COR-L47 (cell line): ENCODE measurements at places on chromosomes 3 and 15.

- DNase-seq: peak; percentile 46
Measured at GRCh38 chr3:50347187-50347813, 1.8 kb upstream of the ZMYND10 start.

- no peak for DNase-seq
Measured at GRCh38 chr3:139482206-139482605, 5.9 kb upstream of the RBP2 start.

GRCh38 chr3:69462826-69463100 is 76.9 kb upstream of the FRMD4B start:
- no peak for DNase-seq

DNA sequence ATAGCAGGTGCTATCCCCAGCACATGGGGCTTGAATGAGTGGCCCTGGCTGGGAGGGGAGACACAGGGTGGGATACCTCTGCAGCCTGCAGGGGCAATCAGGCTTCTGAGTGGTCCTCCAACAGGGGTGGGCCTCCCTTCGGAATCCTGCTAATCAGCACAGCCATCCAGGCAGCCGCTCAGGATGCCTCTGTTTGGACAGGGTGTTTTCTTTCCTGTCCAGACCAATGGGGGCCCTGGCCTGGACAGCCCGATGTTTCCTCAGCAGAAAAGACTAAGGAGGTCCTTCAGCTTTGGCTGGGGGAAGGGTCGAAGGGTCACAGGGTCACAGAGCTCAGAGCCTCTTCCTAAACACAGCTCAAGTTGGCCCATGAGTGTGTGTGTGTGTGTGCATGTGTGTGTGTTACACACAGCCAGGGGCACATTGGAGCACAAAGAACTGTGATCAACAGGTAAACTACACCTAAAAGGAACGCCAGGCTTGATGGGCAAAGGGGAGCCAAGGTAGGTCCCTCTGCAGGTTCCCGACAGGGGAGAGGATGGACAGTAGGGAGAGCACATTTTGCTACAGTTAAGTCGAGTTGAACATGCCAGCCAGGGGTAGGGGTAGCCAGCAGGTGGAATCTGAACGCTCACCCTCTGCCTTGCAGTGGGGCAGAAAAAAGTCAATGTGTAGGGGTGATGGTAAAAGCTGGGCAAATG is 1.1 kb upstream of the HAPLN3 start:
- DNase-seq: no peak

DNA sequence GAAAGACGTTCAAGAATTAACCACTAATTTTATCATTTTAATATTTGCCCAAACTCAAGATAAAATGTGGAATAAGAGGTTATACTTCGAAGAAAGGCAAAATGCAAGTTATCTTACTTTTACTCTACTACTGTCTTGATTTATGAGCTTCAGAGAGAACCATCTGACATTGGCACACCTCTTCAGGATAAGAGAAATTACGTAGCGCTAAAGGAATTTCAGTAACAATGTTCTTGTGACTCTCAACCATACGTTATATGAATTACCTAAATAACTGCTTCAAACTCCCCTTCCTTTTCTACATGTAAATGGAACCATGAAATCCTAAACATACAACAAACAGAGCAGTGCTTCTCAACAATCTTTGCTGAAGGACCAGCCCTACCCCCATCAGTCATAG is 96.8 kb downstream of the ZNF385D start:
- no peak for DNase-seq

- no peak for DNase-seq
Measured at GRCh38 chr3:21752749-21753347, 1.8 kb upstream of the ZNF385D start.

GRCh38 chr15:30870681-30871080 is 33.0 kb upstream of the FAN1 start:
- DNase-seq: no peak

DNA sequence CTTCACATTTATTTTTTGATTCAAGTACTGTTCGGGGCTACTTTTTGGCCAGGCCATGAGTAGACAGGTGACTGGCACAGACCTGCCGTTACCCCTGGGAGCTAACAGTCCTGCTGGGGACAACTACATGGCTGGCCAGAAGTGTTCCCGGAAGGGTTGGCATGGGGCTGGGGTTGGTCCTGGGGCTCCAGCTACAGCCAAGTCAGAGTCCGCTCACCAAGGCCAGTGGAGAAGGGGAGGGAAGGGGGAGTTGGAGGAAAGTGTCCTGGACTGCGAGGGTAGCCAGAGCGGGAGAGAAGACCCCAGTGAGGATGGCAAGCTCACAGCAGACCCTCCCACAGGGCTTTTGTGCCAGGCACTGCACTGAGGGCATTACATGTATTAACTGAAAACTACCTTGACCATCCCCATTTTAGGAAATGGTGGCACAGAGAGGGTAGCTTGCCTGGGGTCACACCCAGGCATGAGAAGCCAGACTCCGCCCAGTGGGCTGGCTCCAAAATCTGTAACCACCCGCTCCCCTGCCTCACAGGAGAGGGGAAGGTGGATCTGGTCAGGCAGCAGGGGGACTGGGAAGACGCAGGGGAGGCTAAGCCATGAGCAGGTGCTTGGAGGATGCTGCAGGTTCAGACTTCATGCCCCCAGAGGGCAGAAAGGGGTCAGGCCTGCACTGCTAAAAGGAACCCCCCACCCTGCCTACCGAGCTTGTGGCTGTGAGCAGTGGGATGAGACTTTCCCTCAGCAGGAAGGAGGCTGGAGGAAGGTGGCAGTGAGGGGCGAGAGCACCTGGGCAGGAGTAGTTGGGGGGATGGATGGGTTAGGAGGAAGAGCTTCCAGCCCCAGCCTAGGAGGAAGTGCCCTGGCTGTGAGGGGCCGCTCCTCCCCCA is 38.3 kb upstream of the ESYT3 start:
- DNase-seq: no peak

DNA sequence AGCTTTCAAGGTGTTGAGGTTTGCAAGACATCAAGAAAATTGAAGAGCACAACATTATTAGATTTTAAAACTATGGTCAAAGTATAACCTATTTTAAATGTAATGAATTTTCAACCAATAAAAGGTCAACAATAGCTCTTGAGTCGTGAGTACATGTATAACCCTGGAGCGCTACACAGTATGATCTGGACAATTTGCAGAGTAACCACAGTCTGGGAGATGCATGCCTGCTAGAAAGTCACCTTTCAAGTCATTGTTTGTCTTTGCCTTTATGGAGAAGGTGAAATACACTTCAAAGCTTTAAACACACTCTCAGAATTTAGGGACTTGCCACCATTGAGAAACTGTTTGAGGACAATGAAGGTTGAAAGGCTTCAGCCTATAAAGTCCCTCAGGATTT is 112.6 kb upstream of the ALCAM start:
- DNase-seq: no peak

- DNase-seq: no peak
Measured at GRCh38 chr3:90016555-90016954, 909.1 kb downstream of the EPHA3 start.

DNA sequence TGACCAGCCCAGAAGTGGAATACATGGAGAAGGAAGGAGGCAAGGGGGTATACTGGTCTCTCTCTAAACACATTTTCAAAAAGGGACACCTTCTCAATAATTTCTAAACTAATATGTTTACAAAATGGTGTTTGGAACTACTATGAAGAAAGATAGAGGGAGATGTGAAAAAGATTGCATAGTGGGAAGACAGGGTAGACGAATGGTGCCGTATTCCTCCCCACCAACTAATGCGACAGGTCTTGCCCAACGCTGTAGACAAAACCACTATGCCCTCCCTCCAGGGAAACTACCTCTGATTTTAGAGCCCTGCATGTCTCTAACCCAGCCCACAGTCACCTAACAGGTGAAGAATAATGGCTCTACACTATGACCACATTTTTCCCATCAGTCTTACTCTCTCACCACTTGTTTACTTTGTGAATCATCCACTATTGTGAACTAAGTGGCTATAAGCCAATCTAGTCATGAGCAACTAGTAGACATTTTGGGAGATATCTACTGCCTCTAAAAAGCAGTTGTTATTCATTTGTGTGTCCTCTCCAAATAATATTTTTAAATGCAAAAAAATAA is 108.2 kb upstream of the UBE2E2 start:
- DNase-seq: peak; percentile 6
